ENCODE measurements at places on chromosomes 16 and 17. TPM values are rescaled to one million over a fixed set of nuclear protein-coding genes. Genes with fewer than 3 reads are reported as not detected.

C16orf96 gene
- not detected for total RNA-seq

- H3K27me3 ChIP-seq: peaks cover 58% of the 10 kb centered on the region
- no peak for DNase-seq
- H3K27ac ChIP-seq: no peak overlapping the region
- no peaks in the 10 kb centered on the region for H3K4me1 ChIP-seq
Observed at GRCh38 chr16:86716649-86717048, 138.3 kb downstream of the FOXL1 start.

DNA sequence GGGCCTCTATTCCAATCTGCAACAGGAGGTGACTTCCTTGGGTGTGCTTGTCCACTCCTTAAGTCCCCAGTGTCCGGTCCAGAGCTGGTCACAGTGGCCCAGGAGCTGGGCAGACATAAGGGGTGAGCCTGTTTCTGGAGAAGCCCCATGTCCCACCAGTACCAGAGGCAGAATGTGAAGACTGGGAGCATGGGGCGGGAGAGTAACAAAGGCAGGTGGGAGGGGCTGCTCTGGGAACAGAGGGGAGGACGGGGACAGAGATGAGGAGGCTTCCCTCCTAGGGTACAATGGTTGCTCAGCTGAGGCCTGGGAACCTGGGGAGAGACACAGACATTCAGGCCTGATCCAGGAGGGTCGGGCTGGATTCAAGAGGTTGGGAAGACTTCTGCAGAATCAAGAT is 323.3 kb upstream of the TNRC6C start:
- peaks cover 5% of the 10 kb centered on the region for H3K27me3 ChIP-seq
- DNase-seq: no peak
- H3K4me3 ChIP-seq: no peak overlapping the region
- no peak overlapping the region for H3K27ac ChIP-seq

DNA sequence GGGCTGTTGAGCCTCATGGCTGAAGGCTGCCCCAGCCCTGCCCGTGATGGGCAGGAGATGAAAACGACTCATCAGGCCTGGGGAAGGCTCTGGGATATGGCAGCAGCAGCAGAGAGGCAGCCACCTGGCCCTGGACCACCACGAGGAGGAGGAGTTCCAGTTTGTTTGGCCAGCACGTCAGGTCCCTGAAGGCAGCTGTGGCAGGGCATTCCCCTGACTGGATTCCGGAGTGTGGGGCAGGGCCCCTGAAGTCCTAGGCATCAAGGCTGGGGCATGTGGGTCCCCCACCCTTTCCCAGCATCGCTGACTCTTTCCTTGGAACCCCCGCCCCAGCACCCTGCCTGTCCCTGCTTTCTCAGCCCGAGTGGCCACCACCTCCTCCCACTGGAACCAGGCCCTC is 197.4 kb downstream of the ZNF423 start:
- no peak overlapping the region for H3K4me3 ChIP-seq
- H3K36me3 ChIP-seq: no peaks in the 10 kb centered on the region
- H3K27me3 ChIP-seq: peaks cover 2% of the 10 kb centered on the region
- H3K4me1 ChIP-seq: no peaks in the 10 kb centered on the region

DNA sequence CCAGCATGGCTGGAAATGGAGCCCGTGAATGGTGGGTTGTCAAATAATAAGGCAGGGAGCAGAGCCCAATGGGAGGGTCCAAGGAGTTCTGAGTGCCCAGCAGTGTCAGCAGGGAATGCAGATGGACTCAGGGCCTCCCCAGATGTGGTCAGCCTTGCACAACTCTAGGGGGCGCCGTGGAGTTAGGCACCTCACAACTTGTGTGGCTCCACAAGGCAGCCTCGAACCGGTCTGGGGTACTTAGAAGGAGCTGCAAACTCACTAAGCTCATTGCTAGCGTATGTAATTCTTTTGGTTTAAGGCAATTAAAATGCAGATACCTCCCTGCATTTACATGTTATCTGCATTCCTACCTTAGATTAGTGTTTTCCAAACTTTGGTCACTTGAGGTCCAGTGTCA is 18.1 kb downstream of the IRF8 start:
- no peak overlapping the region for H3K27ac ChIP-seq
- peaks cover 4% of the 10 kb centered on the region for H3K4me1 ChIP-seq
- H3K27me3 ChIP-seq: peaks cover 49% of the 10 kb centered on the region
